ENCODE measurements at places on chromosomes 2 and 18. TPM values are rescaled to one million over a fixed set of nuclear protein-coding genes. Genes with fewer than 3 reads are reported as not detected.
A peak's percentile ranks its signal among the peaks of the same experiment; 100 is the strongest.

DNA sequence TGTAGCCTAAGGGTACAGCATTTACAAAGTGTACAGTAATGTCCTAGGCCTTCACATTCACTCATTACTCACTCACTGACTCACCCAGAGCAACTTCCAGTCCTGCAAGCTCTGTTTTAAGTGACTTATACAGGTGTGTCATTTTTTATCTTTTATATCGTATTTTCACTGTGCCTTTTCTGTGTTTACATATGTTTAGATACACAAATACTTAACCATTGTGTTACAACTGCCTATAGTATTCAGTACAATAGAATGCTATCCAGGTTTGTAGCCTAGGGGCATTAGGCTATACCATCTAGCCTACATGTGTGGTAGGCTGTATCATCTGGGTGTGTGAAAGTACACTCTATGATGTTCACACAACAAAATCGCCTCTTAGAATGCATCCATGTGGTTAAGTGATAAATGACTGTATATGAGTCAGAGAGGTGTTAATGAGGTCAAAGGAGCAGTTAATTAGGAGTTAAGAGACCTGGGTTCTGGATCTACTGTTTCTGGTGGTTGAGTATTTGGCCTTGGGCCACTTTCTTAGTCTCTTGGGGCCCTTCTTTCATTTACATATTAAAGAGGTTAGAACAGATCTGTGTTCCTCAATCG lies 149.1 kb downstream of the GREB1L start:
- DNase-seq = peak; percentile 99

DNA sequence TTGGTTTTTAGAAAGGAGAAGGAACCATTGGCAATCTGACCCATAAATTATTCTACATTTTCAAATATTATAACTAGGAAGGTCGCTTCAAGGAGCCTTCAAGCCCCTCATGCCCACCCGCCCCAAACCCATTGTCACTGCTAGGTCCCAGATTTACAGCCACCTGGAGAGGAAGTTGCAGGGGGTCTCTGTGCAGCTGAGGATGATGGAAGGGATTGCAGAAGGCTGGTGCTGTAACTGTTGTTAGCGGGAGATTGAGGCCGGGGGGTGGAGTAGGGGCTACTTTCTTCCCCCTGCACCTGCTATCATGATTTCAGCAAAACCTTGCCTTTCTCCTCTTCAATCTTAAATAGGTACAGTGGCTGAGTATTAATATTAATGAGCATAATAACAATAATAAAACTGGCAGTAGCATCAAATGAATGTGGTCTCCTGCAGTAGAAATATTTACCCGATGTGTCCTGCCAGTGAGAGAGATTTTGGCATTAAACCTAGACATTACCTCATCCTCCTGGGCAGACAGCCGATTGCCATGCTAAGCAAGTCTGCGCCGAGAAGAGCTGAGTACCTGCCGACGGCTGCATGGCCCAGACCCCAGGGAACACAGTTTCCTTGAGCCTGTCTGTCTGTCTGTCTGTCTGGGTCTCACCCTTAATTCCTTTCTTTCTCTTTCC lies 225.4 kb downstream of the FAM210A start:
- DNase-seq = no peak

DNA sequence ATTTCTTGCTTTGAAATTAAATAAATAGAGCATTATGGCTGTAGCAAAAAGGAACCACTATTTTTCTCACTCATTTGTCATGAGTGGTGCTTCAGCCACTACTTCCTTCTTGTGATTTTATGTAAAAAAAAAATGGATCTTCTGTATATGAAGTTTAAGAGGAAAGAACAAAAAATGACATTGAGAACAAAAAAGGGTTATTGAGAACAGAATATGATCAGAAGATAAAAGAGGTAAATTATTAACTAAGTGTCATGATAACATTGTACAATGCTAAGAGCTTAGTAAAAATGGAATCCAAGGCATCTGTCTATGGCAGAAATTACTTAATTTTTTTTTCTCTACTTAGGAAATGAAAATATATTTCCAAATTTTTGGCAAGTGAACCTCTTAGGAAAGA lies 103.5 kb downstream of the PKP4 start:
- no peak for DNase-seq

GRCh38 chr2:144548088-144548487 lies 28.2 kb upstream of the ZEB2 start:
- DNase-seq = no peak

The TCF23 gene
- not detected for polyA plus RNA-seq

The CXCR4 gene
- 0.21 TPM for polyA plus RNA-seq

DNA sequence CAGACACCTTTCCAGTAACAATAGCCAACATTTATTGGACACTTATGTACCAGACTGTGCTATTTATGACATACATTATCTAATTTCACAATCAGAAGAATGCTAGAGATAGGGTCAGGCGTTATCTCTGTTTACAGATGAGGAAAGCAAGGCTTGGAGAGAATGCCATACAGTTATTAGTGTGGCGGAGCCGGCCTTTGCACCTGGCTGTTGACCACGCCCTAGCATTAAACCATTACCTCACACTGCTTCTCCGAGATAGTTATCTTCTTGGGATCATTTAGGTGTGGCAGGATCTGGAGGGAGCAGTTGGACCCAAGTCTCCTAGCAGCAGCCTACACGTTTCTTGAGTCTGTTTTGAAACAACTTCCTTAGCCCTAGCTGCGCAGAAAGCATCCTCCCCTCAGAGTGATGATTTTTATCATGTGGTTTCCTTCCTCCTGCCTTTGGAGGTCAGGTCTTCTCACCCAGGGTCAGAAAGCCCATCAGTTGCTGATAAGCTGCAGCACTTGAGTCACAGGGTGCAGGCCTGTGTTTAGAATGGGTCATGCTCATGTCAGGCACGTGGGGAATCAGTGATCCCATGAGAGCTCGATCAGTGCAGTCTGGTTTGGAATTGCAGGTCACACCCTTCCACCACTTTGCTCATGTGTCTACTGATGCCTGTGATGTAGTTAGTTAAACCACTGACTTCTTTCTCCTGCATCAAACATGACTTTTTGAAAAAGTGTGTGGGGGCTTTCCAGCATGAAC lies 118.2 kb downstream of the SPTBN1 start:
- no peak for DNase-seq

- no peak for DNase-seq
These were observed 266.8 kb upstream of the SMIM21 start for GRCh38 chr18:75694292-75694691.

DNA sequence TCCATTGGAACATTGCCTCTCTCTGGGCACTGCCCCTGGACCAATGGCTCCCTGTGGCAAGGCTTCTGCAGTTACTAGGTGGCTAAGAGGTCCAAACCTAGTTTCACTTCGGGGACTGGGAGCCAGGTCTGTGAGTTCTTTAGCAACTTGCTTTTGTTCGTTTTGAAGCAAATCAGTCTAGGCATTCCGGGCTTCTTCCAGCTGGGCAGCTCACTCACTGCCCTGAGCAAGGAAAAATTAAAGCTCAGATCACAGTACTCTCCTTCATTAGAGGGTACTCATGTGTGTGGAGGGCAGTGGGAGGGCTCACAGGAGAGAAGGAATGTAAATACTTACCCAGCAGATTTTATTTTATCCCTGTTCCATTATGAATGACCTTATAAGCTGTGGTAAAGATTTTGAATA lies 80.3 kb downstream of the SPP2 start:
- no peak for DNase-seq

GRCh38 chr2:118479020-118479419 lies 368.4 kb downstream of the EN1 start:
- no peak for DNase-seq

The PSD4 gene
- 10.4 TPM for polyA plus RNA-seq

The ABCB11 gene
- 0.03 TPM for polyA plus RNA-seq

Data from keratinocyte (primary cell).